NCI-H1048 (cell line): ENCODE measurements at places on chromosomes 6 and 20.

- DNase-seq = no peak
Measured at GRCh38 chr6:84086545-84087429, 53.2 kb downstream of the MRAP2 start.

DNA sequence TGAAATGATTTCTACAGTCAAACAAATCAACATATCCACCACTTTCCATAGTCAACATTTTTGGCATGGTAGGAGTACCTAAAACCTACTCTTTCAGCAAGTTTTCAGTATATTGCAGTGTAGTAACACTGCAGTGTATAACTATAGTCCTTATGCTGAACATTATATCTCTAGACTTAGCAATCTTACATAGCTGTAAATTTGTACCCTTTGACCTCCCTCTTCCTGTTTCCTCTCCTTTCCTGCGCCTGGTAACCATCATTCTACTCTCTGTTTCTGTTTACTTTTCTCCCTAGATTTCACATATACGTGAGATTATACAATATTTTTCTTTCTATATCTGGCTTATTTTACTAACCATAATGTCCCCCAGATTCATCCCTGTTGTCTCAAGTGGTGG lies 40.2 kb downstream of the SMAP1 start:
- DNase-seq = no peak

DNA sequence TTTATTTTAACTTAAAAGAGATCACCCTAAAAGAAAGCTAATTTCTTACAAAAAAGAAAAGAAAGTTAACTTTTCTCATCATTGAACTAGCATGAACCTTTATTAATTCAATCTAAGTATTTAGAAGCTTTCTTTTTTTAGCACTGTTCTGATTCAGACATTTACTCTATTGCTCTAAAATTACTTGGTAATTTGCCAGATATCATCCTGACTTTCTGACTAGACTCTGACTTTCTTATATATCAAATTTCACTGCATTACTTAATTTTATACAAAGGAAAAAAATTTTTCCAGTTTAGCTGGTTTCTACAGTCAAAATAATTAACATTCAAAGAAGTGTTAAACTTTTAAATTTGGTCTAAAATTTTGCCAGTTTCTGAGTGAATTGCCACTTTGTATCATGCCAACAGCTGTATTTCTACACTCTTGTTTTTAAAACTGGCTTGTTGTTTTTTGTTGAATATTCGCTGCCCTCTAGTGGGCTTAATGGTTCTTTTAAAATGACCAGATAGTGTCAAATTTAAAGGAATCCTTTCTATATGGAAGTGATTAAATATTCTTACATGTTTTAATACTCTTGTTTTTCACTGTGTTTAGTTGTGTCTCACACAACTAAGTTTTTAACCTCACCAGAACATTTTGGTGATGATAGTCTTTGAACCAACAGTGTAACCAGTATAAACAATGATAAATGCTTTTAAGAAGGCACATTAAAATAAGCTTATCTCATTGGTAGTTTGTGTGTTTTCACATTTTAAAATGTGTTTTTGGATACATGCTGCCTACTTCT lies 102.0 kb downstream of the POPDC3 start:
- no peak for DNase-seq

DNA sequence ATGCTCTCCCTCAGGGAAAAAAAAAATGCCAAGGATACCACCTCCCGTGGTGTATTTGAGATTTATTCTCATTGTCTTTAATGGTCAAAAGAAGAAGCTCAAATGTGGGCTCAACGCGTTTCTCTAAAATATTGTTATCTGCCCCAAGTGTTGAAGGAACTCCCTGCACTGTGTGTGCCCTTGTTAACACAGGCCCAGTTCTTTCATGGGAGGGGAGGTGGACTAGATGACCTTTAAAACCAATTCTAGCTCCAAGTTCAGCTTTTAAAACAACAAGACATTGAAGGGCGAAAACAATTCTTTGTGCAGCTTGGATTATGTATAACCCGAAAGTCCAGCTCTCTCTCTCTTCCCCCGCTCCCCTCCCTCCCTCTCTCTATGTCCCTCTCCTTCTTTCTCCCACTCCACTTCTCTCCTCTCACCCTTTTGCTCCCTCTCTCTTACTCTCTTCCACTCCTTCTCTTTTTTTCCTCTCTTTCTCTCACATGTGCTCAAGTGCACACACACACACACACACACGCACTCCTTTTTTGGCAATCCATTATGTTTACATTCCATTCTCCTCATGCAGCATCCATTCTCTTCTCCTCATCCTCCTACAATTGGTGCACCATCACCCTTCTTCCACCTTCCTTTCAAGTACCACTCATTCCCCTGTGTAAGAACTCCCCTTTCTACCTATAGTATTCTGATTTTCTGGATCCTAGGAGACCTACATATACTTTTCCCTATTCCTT lies 8.5 kb downstream of the HLA-DMB start:
- no peak for DNase-seq

- no peak for DNase-seq
Measured at GRCh38 chr6:35736253-35736894, 458 bp upstream of the ARMC12 start.
